ENCODE measurements at places on chromosomes 7 and 10.

- DNase-seq = no peak
Observed at GRCh38 chr7:98874942-98875341, 3.4 kb upstream of the TRRAP start.

DNA sequence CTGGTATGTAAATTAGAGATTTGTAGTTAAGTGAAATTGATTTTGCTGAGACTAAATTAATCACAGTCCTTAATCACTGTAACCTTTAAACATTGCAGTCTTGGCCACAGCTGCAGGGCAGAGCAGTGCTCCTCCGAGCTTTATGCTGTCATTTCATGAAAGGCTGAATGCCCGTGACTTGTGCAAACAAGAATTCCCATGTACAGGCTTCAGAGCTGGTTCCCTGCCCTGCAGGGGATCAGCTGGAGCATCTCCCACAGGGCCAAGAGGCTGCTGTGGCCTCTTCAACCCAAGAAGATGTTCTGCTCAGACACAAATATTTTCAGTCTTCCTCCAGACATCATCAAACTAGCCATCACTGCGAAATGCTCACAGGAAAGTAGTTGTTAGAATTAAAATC is 419.1 kb downstream of the AUTS2 start:
- DNase-seq = no peak

DNA sequence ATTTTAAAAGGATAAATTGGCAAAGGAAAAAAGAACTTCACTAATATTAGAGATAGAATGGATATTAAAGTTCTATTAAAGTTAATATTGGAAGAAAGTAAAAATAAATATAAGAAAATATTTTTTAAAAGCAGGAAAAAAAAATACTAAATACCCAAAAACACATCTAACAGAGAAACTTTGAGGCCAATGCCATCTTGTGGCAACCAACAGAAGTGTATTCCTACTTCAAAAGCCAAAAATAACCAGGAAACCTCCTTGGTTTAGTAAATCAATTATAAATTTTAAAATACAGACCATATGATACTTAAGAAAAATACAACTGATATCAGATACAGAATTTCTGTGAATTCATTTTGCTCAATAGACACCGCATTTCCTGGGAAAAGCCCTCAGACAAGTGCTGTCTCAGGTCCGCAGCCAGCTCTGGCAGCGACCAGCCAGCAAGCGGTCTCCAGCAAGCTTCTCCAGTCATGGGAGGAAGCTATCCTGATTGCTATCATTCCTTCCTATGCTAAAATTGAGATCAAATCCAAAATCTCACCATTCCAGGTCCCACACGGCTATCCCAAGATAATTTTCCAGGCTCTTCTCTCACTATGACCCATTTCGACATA is 65.3 kb downstream of the LMBR1 start:
- DNase-seq = peak; percentile 17

GRCh38 chr10:87578160-87578841 is 73.6 kb downstream of the MINPP1 start:
- no peak for DNase-seq

DNA sequence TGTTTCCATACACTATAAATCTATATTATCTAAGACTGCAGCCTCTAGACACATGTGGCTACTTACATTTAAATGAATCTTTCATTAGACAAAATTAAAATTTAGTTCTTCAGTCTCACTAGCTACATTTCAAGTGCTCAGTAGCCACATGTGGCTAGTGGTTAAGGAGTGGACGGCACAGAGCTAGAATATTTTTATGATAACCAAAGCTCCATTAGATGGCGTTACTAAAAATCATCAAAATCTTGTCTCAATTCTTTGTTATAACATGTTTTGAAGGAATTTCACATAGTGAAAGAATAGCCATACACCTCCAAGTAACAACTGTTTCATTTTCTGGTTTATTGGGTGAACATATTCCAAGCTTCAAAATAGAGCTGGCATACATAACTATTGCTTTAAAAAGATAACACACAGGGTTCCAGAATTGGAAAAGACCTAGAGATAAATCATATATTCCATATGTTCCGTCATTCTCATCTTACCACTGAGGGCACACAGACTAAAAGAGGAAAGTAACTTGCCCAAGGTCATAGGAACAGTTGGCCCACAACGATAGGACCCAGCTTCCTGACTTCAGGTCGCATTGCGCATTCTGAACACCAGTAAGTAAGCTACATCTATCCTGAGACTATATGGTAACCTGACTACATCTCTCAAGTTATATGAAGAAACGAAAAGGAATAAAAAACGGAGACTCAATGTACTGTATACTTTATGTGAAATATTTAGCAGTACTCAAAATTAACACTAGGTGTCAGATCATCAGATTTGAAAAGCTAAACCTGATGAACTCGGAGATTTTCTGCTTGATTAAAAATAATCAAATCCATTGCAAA is 66.6 kb downstream of the CAV1 start:
- peak; percentile 73 for DNase-seq

- no peak for DNase-seq
Observed at GRCh38 chr7:106591146-106591545, 69.8 kb downstream of the CCDC71L start.

- DNase-seq = no peak
Observed at GRCh38 chr7:120412139-120413050, 139.4 kb downstream of the KCND2 start.

- no peak for DNase-seq
Observed at GRCh38 chr7:78703391-78703790, 750.1 kb downstream of the MAGI2 start.

DNA sequence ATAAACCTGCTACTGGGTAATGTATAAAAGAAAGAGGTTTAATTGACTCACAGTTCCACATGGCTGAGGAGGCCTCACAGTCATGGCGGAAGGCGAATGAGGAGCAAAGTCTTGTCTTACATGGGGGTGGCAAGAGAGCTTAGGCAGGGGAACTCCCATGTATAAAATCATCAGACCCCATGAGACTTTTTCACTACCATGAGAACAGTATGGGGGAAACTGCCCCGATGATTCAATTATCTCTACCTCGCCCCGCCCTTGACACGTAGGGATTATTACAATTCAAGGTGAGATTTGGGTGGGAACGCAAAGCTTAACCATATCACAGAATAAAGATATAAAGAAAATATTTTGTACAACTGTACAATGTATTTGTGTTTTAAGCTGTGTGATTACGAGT is 39.4 kb upstream of the PLCE1 start:
- DNase-seq = no peak

- DNase-seq = no peak
Observed at GRCh38 chr7:32001948-32002347, 68.3 kb downstream of the PDE1C start.

Measured in inflammatory macrophage treated with lipopolysaccharide for 1 hour (primary cell).